Cortex of kidney (tissue), 1 donor: ENCODE measurements at places on chromosomes 6 and 20.

- no peak for DNase-seq
Measured at GRCh38 chr6:79465381-79465780, 71.8 kb downstream of the LCA5 start.

DNA sequence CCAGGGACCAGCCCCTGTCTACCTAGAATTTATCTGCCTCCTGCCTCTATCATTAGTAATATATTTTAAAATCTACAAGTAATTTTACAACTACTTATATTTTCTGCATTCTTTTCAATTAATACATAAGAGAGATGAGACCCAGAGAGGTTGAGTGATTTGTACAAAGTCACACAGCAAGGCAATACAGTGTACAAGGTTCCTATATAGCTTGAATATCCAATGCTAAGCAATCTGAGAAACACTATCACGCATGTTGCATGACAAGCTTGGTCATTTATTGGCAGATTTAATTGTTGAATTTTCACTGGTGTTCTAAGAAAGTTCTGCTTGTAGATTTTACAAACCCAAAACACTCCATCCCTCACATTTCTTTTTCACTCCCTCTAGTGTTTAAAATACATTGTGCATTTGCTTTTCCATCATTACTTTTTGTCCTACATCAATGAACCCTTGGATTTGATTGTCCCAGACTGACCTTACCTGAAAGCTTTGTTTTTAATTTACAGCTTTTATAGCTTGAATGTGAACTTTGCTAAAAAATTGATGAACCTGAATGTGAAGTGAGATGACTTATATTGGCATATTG is 520.9 kb upstream of the CITED2 start:
- no peak for DNase-seq

DNA sequence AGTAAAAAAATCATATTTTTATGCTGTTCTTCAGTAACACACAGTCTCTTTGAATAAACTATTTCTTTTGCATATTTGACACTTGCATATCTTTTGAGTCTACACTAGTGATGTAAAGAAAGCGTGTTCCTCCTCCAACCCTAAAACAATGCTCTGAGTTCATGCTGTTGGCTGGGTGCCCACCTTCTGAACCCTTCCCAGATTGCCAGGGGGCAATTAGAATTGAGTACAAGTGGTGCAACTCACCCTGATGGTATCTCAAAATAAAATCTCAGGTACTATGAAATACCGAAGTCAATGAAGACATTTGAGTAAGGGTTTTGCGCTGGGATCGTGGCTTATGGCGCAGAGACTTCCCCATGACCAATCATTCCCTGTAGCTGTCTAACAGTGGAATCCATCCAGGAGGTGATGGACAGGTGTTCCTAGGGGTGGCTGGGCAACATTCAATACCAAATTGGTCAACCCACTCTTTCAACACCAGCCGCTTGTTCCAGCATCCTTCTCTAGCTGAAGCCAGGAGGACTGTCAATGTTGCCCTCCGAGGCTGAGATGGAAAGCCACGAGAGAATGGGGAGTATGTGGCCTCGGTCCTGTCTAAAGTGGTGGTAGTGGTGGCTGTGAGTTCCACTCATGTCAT is 94.4 kb upstream of the ZNFX1 start:
- DNase-seq: no peak

DNA sequence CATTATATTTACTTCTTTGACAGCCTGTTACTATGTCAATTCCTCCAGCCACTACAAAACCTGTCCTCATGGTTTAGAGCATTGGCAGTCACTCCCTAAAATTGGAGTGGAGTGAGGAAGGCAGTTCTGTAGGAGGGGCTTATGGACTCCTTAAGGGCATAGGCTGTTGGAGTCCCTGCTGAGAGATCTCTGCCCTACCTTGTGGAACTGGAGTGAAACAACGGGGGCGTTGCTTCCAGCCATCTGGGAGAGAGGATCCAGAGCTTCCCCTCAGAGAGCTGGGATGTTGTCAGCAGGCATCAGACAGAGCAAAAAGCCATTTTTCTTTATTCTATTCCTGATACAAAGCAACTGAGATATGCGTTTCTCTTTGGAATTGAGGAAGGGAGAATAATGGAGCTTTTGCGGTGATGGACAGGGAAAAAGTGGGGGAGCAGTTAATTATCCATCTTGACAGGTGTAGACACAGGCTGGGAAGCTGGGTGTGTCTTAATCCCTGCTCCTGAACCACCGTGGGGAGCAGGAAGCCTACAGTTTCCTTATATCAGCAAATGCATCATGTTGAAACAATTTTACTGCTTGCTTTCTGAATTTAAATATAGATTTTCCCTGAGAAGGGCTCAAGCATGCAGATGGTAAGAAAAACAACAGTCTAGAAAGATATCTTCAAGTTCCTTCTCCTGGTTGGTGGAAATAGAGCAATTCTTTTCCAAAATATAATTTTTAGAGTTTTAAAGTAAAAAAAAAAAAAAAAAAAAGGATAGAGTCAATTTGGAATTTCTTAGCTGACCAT is 402.5 kb downstream of the PLCB1 start:
- no peak for DNase-seq

DNA sequence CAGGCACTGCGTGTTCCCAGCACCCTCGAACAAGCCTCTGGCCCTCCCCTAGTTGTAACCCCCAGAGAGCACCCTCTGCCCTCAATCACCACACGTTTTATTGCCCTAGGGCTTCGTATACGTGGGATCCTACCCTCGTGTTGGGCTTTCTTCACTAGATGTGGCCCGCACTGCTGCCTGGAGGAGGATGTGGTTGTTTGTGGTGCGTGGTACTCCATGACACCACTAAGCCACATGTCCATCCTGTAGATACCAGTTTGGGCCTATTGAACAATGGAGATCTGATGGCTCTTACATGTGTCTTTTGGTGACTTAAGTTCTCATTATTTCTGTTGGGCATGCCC is 17.0 kb downstream of the SLC2A4RG start:
- DNase-seq: no peak

GRCh38 chr6:44771647-44772415 is 384.3 kb downstream of the CDC5L start:
- DNase-seq: no peak

DNA sequence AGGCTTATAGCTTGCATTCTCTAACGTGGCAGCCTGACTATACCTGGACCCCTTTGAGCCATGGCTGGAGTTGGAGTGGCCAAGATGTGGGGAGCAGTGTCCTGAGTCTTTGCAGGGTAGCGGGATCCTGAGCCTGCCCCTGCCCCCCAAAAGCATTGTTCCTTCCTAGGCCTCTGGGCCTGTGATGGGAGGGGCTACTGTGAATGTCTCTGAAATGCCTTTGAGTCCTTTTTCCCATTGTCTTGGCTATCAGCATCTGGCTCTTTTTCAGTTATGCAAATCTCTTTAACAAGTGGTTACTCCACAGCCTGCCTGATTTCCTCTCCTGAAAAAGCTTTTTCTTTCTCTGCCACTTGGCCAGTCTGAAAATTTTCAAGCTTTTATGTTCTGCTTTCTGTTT is 17.0 kb upstream of the PRL start:
- no peak for DNase-seq

- DNase-seq: no peak
Measured at GRCh38 chr6:28312939-28313338, 23.0 kb downstream of the ZSCAN31 start.

DNA sequence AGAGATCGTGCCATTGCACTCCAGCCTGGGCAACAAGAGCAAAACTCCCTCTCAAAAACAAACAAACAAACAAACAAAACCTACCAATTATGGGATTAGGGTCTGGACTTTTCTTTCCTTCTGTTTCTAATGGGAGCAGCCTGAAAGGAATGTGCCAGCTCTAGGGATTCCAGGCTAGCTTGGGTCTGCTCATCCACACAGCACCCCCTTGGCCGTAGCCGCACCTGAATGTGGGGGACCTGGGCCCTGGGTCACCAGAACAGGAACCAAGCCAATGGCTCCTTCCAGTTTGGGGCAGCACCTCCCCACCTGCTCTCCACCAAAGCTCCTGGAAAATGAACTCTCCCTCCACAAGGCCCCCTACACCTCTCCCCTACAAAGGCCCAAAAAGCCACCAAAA is 6.7 kb downstream of the CTSZ start:
- no peak for DNase-seq

- DNase-seq: no peak
Measured at GRCh38 chr6:157840776-157841175, 17.7 kb downstream of the SNX9 start.

DNA sequence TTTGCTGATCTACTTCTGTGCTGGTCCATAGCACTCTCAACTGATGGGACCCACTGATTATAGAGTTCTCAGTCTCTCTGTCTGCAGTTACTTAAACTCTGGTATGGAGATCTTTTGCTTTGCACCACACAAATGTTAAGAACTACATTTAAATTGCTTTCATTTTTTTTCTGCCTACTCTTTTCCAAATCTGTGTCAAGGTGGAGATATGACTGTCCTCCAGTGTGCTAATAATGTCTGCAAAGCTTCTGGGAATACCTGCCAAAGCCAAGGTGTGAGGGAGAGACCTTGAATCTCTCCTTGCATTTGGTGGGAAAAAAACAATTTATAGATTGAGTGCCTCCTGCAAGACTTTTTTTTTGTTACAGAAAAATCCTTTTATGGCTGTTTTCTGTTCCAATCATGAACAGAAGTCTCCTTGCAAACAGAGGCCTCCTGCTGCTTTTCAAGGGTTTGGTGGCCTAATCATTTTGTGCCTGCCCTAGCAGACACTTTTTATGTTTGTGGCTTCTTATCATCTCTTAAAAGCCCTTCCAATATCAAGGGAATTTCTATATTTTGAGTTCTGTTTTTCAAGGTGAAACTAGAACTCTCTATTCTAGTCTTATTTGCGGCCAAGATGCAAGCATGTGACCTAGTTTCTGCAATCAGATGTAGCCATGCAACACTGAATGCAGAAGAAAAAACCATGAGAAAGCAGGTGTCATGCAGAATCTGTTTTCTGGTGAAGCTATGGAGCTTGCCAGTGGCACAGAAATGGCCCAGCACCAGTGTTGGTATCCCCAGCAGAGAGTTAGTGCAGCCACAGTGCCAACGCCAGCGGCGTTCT is 23.2 kb upstream of the AKIRIN2 start:
- DNase-seq: no peak

GRCh38 chr6:83511901-83512681 is at the start of gene PRSS35:
Gene PRSS35 (plus strand): TSS chr6:83512534. CDS start chr6:83523442, 10,908 bp downstream.
- no peak for DNase-seq

DNA sequence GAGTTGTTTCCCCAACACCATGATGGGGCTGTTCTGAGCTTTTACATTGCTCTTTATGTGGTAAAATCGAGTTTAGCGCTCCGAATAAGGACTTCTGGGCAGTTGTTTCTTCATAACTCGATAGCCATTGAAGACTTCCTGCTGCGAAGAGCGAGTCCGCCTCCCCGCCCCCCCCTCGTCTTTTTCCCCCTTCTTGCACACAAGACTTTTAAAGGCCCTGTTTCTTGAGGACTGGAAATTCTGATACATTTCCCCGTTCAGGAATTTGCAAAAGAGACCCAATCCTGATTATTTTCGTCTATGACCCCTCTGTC is 1.5 kb upstream of the CITED2 start:
- DNase-seq: no peak

DNA sequence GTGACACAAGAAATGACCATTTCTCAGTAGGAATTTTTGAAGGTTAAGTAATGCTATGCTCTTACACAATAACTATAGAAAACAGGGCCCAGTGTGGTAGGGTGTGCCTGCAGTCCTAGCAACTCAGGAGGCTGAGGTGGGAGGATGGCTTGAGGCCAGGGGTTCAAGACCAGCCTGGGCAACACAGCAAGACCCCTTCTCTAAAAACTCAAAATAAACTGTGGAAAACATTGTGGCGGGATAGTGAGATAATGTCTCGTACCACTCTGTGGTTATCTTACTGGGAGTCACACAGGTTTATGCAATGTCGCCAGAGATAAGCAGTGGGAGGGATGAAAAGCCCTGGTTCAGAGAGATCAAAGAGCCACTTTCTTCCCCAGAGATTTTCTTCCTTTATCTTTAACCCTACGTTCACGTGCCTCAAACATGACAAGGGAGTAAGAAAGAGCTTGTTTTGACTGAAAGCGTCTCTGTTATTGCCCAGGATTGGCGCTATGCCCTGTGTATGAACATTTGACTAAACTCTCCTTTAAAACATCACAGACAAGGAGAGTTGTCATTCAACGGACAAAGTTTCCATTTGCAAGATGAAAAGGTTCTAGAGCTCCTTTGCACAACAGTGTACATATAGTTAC is 13.9 kb downstream of the GCM1 start:
- DNase-seq: no peak

DNA sequence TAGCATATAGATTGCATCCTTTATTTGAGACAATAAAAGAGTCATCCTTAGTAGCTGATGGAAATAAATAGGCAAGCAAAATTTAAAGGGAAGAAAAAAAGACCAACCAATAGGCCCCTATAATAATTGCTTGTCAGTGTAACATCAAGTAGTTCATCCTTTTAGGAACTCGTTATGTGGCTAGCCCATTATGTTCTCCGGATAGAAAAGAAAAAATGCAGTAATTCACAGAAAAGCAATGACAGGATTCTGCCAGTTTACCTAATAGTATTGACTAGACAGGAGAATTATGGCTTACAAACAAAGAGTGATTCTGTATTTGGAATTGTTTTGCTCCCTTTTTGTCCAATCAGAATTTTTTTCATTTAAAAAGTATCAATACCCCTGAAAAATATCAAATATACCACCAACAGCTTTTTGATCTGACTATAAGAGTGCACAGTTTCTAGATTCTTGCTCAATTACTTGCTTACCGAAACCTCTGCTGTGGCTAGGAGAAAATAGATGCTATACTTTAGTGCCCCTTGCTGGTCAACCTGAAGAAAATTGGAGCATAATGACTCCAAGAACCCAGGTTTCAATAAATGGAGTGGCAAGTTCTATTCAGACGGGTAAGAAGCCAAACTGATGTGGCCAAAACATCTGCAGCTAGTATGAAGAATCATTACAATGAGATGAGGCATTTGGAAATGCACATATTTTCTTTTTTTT is 91.5 kb upstream of the SASH1 start:
- DNase-seq: no peak

DNA sequence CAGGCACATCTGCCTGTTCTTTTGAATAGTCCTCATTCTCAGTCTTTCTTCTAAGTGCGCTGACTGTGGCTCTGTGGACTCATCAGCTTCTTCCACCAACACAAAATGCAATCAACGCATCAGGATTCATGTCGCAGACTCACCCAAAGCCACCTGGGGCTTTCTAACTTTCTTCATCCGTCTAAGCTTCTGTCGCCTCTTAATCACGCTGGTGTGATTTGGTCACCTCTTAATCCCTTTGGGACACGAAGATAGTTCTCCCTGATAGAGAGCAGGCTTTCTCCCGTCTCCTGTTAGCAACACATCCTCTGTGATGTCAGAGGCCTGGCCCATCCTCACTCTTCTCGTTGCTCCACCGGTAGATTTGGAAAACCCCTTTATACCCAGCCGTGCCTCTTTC is 78.0 kb upstream of the FOXQ1 start:
- no peak for DNase-seq

- no peak for DNase-seq
Measured at GRCh38 chr6:3848380-3848779, 793 bp upstream of the FAM50B start.

GRCh38 chr6:125839471-125839870 is 48.7 kb downstream of the NCOA7 start:
- DNase-seq: no peak
